ENCODE measurements at places on chromosomes 1 and 21. TPM values are rescaled to one million over a fixed set of nuclear protein-coding genes. Genes with fewer than 3 reads are reported as not detected.

DNA sequence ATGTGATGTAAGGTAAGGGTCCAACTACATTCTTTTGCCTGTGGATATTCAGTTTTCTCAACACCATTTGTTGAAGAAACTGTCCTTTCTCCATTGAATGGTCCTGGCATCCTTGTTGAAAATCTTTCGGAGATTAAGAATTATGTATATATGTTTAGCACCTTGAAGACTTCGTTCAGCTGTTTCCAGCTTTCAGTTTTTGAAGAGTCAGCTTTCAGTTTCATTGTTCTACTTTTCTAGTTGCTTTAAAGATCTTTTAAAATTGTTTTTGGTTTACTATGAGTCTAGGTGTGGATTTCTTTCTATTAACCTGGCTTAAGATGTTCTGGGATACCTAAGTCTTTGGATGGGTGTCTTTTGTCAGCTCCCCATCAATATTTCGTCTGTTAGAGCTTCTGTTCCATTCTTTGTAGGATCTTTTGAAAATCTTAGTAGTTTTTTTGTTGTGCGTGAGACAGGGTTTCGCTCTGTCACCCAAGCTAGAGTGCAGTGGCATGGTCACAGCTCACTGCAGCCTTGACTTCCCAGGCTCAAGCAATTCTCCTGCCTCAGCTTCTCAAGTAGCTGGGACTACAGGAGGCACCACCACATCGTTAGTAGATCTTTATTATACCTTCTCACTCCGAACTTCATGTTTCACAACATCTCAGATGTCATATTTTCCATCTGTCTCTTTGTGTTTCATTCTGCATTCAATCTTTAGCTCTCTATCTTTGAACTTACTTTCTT, 353.5 kb upstream of the B3GALT2 start:
- no peak for DNase-seq
- H3K4me1 ChIP-seq = peaks cover 30% of the 10 kb centered on the region
- H3K36me3 ChIP-seq = no peaks in the 10 kb centered on the region

GRCh38 chr1:162212713-162213112, 143.2 kb downstream of the NOS1AP start:
- H3K4me1 ChIP-seq = peaks cover 25% of the 10 kb centered on the region
- H3K27ac ChIP-seq = peak overlapping the region; percentile 77
- H3K36me3 ChIP-seq = no peaks in the 10 kb centered on the region
- H3K4me3 ChIP-seq = no peak overlapping the region
- DNase-seq = peak; percentile 26
- no peaks in the 10 kb centered on the region for H3K27me3 ChIP-seq

DNA sequence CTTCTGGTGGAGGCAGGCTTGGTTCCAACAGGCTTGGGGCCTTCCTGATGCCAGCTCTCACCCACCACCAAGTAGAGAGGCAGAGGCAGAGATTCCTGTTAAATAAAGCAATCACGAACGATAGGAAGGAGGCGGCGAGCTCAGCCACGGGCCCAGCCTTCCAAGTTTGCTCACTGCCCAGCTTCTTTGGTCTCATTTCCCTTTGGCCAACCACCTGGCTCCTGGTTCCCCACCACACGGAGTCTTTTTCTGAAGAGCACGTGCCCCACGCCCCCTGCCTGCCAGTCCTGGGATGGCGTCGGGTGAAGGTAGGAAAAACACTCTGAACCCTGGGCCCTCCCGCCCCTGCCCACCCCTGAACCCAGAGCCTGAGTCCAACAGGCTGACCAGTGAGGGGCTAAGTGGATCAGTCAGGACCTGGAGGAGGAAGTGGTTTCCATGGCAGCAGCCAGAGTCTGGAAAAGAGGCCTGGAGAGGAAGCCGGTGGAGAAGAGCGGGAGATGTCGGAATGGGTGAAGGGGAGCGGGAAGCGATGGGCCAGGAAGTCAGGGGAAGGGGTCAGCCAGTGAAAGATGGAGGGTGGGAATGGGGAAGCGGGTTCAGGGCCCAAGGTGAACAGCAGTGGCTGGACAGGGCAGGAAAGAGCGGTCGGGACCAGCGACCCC, 158.2 kb upstream of the KLHDC7A start:
- no peaks in the 10 kb centered on the region for H3K27me3 ChIP-seq
- no peak overlapping the region for H3K4me3 ChIP-seq
- no peaks in the 10 kb centered on the region for H3K36me3 ChIP-seq
- no peak overlapping the region for H3K27ac ChIP-seq
- peaks cover 5% of the 10 kb centered on the region for H3K4me1 ChIP-seq

GRCh38 chr1:28113242-28113572, 24.8 kb upstream of the EYA3 start:
- no peaks in the 10 kb centered on the region for H3K36me3 ChIP-seq
- H3K4me1 ChIP-seq = no peaks in the 10 kb centered on the region
- DNase-seq = no peak
- no peak overlapping the region for H3K4me3 ChIP-seq
- H3K27ac ChIP-seq = no peak overlapping the region

DNA sequence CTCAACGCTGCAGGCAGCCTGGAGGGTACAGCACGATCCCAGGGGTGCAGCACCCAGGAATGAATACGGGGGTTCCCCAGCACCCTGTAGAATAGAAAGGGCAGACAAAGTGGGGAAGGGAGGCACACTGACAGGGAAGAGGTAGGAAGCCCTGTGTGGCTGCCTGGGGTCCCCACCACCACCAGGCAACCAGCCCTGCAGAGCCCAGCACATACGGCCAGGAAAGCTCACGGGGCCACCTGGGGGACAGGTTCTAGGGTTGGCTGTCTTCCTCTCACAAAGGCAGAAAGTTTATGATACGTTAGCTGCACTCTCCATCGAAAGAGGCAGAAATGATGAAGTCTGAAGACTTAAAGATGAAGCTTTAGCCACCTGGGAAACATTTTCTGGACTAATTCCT, 52.5 kb downstream of the ARHGEF16 start:
- H3K27ac ChIP-seq = no peak overlapping the region
- H3K4me3 ChIP-seq = no peak overlapping the region
- no peak for DNase-seq
- no peaks in the 10 kb centered on the region for H3K36me3 ChIP-seq
- no peaks in the 10 kb centered on the region for H3K27me3 ChIP-seq
- no peaks in the 10 kb centered on the region for H3K4me1 ChIP-seq

Gene PADI3
- total RNA-seq = 0.24 TPM

Gene HES3
- total RNA-seq = not detected

DNA sequence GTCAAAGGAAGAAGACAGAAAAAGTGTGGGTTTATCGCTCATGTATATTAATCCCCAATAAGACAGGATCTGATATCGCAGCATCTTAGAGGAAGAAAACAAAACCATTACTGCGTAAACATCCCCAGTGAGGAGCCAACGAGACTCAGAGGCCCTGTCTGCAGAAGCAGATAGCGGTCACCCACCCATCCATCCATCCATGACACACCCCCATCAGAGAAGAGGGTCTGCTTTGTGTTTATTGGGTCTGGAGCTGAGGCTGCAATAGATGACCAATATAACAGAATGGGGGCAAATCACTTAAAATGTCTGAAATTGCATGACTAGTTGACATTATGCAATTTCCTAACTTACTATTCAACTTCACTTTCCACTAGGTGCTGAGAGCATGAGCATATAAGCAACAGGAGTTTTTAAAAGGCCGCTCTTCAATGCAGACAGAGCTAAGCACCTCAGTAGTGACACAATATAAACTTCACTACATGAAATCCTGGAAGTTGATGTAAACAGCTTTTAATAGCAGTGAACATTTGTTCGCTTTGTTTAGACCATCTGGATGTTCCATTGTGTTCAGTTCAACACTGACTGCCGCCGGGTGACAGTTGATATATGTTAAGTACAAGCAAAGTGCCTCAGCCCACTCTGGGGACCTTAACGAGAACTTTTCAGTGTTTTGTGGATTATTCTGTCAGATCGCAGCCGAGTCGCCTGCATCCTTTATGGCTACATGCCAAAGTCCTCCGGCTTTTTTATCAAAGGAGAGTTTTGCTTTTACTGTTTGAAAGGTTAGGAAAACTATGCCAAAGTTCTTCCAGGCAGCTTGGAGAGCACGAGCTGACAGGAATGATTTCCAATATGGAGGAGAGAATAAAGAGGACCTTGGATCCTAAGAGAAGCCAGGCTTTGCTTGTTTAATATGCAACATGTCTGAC, 167.5 kb downstream of the ZNF281 start:
- no peak overlapping the region for H3K4me3 ChIP-seq
- DNase-seq = peak; percentile 60
- no peaks in the 10 kb centered on the region for H3K4me1 ChIP-seq

DNA sequence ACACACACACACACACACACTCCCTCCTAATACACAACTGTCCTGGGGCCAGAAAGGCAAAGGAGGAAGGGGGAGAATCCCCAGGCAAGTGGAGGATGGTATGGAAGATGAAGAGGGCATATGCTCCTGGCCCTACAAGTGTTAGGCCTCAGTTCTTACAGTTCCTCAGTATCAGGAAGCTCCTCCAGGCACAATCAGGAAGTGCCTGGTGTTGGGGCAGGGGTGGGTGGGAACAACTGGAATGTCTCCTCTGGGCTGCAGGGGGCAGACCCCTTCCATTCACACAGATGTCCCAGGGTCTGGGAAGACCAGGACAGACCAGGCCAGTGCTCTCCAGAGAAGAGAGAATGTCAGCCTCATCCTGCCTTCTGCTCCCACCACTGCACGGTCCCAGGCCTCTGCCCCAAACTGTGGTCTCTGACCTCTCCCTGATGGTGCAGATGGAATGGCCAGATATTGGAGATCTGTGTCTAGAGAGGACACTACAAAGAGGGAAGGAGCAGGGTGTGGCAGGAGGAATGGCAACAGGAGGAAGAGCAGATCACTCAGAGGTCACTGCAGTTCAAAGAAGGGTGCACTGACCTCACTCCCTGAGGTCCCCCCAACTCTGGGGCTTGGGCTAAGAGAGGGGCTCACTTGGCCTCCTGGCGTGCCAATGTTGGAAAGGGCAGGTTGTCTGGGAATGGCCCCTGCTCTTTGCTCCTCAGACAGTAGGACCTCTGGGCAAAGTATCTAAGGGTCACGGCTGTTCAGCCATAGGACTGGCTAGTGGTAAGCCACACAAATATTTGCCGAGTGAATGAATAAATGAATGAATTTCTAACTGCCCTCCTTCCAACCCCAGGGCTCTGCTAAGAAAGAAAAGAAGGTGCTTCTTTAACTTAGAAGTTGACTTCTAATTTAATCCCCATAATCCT, 2.5 kb upstream of the DENND2D start:
- H3K4me3 ChIP-seq = no peak overlapping the region
- H3K4me1 ChIP-seq = no peaks in the 10 kb centered on the region
- H3K27me3 ChIP-seq = peaks cover 62% of the 10 kb centered on the region
- no peaks in the 10 kb centered on the region for H3K36me3 ChIP-seq
- no peak overlapping the region for H3K27ac ChIP-seq

Data from cardiac muscle cell (in vitro differentiated cells and primary cell).